ENCODE measurements at places on chromosomes 5 and 9. TPM values are rescaled to one million over a fixed set of nuclear protein-coding genes. Genes with fewer than 3 reads are reported as not detected.

- no peak for DNase-seq
- H3K36me3 ChIP-seq = no peaks in the 10 kb centered on the region
- H3K27ac ChIP-seq = no peak overlapping the region
- no peak overlapping the region for H3K4me3 ChIP-seq
- no peaks in the 10 kb centered on the region for H3K4me1 ChIP-seq
Measured at GRCh38 chr9:120997502-120997901, 52.6 kb downstream of the C5 start.

- no peaks in the 10 kb centered on the region for H3K27me3 ChIP-seq
- no peak overlapping the region for H3K4me3 ChIP-seq
- no peak overlapping the region for H3K27ac ChIP-seq
- no peaks in the 10 kb centered on the region for H3K4me1 ChIP-seq
Measured at GRCh38 chr5:60148366-60148765, 254.8 kb upstream of the PDE4D start.

DNA sequence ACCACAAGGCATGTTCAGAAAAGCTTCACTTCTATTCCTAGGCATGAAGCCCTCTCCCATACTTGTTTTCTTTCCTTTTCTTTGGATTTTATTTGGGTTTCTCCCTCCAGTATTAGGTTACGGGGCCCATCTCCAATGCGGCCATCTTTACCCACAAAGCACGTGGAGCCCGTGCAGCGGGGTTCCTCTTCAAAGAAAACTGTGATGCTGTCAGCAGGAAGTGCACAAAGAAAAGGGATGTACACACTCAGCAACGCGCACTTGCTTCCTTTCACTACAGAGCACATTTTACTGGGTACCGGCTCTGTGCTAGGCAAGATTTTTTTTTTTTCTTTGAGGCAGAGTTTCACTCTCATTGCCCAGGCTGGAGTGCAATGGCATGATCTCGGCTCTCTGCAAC, 106.6 kb downstream of the COL23A1 start:
- H3K27ac ChIP-seq = no peak overlapping the region
- peak; percentile 59 for DNase-seq

- no peak for DNase-seq
- H3K4me1 ChIP-seq = no peaks in the 10 kb centered on the region
- no peak overlapping the region for H3K4me3 ChIP-seq
- no peak overlapping the region for H3K27ac ChIP-seq
Measured at GRCh38 chr5:110853267-110853666, 114.5 kb downstream of the SLC25A46 start.

GRCh38 chr9:137303151-137303892, 1.3 kb upstream of the NRARP start:
- H3K27me3 ChIP-seq = no peaks in the 10 kb centered on the region
- H3K4me1 ChIP-seq = peaks cover 84% of the 10 kb centered on the region
- DNase-seq = peak; percentile 20
- H3K36me3 ChIP-seq = no peaks in the 10 kb centered on the region

The BTNL8 gene
- not detected for total RNA-seq

The PLPP6 gene
- 17.1 TPM for total RNA-seq
